ENCODE measurements at places on chromosomes 5 and 9.

DNA sequence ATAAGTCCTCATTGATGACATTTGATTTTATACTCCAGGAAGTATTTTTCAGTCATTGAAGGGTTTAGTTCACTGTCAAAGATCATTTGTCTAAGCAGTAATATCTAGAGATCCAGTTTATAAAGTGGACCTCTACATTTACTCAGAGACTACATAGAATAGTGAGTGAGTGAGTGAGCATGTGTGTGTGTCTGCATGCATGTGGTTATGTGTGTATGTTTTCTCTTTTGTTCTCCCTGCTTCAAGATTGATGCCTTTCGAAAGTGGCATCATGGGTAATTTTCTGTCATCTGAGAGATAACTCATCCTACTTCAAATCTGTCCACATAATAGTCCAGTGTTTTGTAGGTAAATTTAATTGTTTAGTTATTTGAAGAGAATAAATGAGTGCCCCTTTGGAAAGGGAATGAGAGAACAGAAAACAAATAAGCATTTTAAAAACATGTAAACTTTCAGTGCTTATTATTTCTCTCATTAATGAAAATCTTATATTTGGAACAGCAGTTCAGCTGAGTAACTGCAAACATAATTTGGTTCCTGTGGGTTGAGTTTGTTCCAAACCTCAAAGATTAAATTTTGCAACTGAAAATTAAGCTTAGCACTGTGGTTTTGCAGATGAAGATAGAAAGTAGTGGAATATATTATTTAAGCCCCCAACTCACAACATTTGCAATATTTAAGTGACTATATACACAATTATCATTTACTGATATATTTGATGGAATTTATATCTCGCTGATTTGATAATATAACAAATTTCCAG lies 1295.1 kb upstream of the C9orf72 start:
- DNase-seq = no peak

GRCh38 chr9:136268735-136269134 lies 23.1 kb upstream of the QSOX2 start:
- no peak for DNase-seq

GRCh38 chr5:180495292-180495691 lies 1.1 kb downstream of the CNOT6 start:
- no peak for DNase-seq

DNA sequence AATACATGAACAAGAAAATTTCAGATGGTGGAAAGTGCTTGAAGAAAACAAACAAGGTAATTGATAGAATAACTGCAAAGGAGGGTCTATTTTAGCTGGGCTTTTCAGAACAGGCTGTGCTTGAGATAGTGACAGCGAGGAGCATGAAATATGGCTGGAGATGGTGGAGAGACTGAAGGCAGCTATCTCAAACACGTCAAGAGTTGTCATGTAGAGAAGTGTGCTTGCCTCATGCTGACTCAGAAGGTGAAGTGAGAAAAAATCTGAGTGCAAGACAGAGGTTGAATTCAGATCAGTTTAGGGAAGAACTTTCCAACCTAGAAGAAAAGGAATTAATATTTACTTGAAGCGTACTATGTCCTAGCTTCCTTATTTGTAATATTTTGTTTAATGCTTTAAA lies 115.5 kb upstream of the RANBP3L start:
- no peak for DNase-seq

DNA sequence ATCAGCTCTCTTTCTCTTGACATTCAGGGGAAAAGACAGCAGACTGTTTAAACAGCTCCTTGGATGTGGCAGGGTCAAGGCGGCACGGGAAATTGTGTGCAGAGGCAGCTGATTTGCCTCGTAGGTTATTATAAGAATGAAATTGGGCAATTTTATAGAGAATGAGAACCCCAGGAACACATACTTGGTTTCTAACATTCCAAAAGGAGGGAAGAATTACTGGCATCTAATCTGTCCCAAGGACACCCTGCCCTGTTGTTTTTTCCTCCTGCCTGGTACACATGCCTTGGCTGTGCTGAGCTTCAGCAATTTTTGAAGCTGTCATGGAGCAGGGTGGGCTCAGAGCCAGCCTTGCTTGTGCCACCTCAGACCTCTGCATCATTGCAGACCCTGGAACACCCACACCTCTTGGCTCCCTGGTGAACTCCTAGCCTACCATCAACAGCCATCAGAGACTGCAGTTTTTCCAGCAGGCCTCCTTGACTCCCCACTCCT lies 143.6 kb downstream of the BOD1 start:
- DNase-seq = no peak

- DNase-seq = peak; percentile 20
These were observed 19.8 kb downstream of the IL12B start for GRCh38 chr5:159310511-159310910.

- peak; percentile 21 for DNase-seq
These were observed 175.8 kb downstream of the CACNA1B start for GRCh38 chr9:138053321-138053868.

- no peak for DNase-seq
These were observed 47.3 kb downstream of the TMEM167A start for GRCh38 chr5:83029912-83030311.

DNA sequence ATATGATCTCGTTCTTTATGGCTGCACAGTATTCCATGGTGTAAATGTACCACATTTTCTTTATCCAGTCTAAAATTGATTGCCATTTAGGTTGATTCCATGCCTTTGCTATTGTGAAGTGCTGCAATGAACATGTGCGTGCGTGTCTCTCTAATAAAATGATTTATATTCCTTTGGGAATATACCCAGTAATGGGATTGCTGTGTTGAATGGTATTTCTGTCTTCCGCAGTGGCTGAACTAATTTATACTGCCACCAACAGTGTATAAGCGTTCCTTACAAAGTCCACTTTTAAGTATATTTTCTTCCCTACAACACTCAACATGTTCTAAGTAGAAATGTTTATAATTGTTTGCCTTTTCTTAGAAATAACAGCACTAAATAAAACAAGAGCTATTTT lies 521.9 kb downstream of the DTWD2 start:
- DNase-seq = no peak

DNA sequence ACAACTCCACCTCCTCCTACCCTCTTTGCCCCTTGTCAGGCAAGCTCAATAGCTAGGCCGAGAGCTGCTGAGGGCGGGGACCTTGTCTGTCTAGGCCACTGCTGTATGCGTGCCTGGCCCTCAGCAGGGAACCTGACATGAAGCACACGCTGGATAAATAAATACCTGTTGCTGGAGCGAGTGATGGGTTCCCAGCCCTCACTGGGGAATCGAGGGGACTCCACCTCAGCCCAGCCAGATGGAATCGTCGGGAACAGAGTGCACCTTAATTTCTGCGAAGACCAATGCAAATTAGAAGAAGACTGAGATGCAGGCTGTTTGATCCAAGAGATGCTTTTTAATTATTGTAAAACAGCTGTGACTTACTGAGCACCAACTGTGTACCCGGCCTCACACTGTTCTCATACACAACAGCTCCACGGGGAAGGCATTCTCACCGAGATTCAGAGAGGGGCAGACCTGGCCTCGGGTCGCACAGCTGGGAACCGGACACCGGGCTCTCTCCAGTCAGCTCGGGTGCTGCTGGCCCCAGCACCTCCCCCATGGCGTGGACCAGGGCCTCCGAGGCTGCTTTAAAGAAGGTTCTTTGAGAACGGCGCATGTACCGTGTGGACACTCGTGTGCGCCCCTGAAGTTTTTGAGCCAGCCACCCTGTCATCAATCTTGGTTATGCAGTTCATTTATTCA lies 109.7 kb upstream of the IER5L start:
- no peak for DNase-seq

- no peak for DNase-seq
These were observed 236.1 kb downstream of the PAPPA start for GRCh38 chr9:116389541-116390302.

DNA sequence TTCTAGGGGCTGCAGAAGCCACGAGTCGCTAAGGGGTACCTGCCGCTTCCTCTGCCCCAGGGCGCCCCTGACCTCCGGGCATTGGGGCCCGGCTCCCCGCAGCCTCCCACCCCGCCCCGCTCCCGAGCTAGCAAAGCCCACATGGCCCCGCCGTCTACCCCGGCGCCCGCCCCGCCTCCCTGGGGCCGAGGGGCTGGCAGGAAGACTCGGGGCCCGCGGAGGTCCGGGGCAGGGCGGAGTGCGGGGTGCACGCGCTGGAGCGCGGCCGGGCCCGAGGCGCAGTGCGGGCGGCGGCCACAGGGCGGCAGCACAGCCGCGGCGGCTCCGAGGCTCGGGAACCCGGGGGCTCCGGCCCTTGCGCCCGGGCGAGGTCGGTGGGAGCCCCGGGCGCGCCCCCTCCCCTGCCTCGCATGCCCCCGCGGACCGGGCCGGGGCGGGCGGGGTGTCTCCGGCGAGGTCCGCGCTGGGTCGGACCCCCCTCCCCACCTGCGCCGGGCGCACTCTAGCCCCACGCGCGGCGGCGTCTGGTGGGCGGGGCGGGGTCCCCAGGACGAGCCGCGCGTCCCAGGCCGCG lies 6.7 kb downstream of the NRARP start:
- peak; percentile 68 for DNase-seq

DNA sequence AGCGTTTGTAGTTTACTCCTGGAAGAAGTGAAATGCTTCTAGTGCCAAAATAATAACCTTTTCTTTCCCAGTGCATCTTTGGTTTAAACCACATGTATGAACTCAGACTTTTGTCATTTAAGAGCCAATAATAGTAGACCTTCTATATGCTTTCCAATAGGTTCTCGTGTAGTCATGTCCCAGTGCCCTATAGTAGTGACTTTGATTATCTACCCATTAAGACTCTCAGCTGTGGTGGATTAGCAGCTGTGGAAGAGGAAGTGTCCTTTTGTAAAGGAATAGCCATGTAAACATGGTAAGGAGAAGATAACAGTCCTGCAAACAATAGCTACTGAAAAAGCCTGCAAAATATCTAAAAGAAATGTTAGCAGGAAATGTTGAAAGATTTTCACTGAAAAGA lies 765.3 kb downstream of the MTRR start:
- DNase-seq = no peak

DNA sequence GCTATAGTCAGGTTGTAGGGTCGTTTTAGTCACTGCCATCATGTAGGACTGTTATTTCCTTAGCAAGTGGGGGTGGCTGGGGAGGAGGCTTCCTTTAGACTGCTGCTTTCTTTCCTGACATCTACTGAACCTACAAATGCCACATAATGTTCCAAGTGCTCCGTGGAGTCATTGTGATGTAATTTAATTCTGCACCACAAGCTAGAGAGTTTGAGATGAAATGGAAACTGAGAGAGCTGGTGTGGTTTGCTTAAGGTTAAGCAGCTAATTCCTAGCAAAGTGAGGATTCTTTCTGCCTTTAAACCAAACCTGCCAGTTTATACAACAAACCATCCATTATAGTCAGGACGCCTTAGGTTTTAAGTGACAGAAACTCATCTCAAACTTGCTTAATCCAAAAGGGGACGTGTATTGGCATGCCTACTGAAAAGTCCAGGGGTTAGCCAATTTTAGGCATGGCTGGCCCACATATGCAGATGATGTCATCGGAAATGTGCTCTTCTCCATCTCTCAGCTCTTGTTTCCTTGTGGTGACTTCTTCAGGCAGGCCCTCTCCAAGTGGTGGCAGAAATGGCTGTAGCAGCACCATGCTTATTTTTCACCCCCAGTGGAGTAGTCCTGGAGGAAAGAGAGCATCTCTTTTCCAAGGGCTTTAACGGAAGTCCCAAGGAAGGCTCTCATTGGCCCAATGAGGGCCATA lies 30.5 kb downstream of the ZNF618 start:
- DNase-seq = no peak

DNA sequence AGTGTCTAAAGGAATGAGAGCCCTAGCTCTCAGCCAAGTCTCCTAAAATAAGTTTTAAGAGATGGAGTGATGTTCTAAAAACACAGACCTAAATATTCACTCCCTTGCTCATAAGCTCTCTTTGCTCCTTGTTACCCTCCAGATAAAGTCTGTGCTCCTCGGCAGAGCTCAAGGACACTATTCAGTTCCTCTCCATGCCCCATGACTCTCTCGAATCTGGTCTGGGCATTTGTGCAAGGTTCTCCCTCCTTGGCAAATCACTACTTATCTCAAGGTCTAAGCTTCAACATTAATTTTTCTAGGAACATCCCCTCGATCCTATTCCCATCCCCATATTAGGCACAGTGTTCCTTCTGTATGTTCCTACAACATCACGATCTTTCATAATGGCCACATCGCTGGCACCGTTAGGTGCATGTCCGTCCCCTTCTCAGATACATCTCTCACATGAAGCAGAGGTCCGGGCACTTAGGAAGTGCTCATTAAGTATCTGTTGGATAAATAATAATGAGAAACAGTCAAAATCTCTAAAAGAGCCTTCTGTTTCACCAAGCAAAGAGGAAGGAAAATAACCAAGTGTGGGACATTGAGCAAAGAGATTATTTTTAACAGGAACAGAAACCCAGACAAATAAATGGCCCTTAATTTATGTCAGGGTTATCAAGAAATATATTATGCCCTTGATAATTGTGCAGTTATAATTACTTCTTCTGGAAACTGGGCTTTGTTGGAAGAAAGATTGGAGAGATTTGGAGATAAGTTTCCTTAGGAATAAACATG lies 85.9 kb upstream of the HTR4 start:
- DNase-seq = no peak

DNA sequence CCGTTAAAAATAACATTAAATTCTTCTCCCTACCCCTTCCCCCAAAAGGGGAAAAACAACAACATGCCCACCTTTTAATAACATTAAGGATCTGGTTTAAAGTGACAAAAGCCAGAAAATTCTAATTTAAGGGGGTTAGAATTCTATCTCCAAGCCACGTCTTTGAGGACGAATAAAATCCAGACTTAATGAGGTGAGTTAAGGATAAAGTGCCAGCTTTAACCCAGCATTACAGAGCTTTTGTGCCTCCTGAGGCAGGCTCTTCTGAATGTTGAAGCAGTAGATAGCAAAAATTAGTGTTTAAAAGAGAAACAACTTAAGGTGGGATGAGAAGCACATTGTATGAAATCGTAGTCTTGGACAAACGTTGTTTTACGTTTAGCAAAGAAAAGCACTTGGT lies 329.0 kb upstream of the MPDZ start:
- DNase-seq = no peak

- peak; percentile 81 for DNase-seq
These were observed 26.8 kb upstream of the RPL26L1 start for GRCh38 chr5:172932313-172933017.

- DNase-seq = no peak
These were observed 58.2 kb downstream of the RICTOR start for GRCh38 chr5:39015743-39016586.

DNA sequence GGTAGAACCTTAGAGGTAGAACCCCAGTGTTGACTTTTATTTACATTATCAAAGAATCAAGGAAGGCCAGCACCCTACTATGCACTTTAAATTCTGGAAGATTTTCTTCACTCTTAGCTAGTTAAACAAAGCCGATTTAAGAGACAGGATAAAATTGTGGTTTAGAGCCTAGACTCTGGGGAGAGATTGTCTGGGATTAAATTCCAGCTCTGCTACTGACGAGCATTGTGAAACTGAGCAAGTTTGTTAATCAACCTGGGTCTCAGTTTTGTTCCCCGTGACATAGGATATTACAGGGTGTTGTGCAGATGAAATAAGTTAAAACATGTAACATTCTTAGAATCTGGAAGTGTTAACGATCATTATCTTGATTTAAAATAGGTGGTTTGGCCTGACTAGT lies 83.5 kb downstream of the FEM1C start:
- DNase-seq = no peak

GRCh38 chr9:108783731-108784495 lies 71.9 kb downstream of the ACTL7B start:
- DNase-seq = peak; percentile 37

- peak; percentile 84 for DNase-seq
These were observed 3.2 kb upstream of the NRARP start for GRCh38 chr9:137305060-137305797.
